ENCODE measurements at places on chromosomes 1 and 21.

GRCh38 chr1:245469734-245470133 lies 314.9 kb downstream of the KIF26B start:
- DNase-seq: no peak

DNA sequence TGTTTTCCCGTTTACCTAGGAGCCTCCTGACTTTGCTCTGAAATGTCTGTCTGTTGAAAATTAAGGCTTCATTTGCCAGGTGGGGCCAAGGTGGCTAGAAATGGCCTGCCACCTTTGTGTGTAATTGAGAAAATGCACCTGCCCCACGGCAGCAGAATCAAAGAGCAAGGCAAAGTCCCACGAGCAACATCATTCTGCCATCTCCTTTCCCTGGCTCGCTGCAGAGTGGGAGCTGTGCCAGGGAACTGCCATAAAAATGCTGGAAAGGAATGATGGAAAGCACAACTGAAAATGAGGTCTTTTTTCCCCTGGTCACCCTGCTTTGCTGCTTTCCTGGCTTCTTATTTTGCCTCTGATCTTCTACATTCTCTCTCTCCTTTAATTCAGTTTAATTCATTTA lies 5.5 kb upstream of the OLFML2B start:
- no peak for DNase-seq

DNA sequence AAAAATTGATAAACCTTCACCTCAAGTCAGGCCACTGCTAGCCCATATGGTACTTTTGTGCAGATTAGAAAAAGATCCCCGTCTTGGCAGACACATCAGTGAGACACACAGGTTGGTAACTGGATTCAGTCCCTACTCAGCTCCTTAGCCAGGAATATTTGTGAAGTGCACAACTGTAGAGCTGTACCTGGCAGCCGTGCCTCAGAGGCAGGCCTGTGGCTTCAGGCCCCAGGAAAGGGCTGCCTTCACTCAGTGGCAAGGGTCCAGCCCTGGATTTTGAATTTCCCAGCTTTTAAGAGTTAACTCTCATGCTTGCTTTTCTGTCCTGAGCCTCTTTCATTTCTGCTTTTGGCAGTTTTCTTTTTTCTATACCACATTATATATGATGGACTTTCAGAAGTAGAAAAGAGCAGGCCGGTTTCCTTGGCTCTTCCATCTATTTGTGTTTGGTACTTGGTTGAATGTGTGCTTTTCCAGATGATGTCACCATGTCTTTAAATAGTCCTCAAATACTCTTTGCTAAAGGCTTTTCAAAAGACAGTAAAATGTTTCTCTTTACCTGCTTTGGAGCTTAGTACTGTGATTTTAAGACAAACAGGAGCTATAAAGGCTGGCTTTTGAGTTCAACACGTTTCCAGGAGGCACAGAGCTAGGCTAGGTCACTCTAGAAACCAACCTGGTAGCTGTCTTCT lies 186.6 kb downstream of the AK5 start:
- DNase-seq: no peak

GRCh38 chr21:35827004-35827403 lies 233.3 kb downstream of the SETD4 start:
- DNase-seq: no peak

GRCh38 chr1:114988095-114988494 lies 41.5 kb upstream of the TSHB start:
- no peak for DNase-seq

DNA sequence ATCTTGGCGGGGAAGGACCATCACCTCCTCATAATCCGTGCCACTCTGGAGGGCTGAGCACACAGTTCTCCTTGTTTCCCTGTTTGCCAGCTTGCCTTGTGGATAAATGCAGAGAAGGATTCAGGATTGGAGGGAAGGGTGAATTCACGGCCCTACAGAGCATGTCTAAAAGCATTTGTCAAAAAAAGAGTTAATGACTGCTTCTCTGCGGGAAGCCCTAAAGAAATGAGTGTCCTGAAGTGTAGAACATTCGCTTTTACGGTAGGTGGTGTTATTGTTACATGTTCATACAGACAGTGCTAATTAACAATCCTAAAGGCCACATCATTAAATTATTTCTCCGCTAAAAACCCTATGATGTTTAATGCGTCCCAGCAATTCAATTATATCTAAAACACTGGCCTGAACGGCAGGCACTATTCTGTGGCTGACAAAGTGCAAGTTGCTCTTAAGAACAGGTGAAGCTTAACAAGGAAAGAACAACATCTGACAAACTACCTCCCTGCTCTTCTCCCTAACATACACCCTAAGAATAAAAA lies 112.3 kb upstream of the NFIA start:
- no peak for DNase-seq

- DNase-seq: no peak
Observed at GRCh38 chr1:227260433-227260832, 57.9 kb downstream of the CDC42BPA start.

DNA sequence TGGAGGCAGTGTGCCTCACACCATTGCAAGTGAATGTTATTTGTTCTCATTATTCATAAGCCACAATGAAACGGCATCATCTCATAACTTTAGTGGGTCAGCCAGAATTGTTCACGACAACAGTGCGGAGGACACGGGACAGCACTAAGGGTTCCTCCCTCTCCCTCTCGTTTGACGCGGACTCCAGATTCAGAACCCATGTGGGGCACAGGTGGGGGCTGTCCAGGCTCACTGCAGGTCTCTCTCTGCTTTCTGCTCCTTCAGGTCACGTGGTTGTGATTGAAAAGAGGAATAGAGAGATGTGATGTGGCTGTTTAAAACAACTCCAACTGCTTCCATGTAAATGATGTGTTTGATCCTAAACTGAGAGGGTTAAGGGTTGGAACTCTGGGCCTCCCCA lies 13.5 kb downstream of the RUNX1 start:
- no peak for DNase-seq

DNA sequence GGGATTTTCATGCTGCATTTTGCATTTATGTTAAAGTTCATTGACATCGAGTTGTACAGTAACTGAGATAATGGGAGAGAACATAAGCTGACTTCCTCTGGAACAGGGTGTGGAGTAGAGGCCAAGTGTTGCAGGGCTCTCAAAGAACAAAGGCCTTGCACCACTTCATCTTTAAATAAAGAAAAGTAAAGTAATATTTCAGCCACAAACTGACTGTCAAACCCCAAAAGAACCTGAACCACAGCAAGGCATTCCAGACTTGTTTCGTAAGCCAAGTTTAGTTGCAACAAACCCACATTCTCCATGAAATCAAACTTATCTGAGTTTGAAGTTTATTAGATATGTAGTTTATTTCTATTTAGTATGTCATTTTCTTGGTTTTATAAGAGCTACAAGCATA lies 19.1 kb upstream of the HMGCS2 start:
- no peak for DNase-seq

DNA sequence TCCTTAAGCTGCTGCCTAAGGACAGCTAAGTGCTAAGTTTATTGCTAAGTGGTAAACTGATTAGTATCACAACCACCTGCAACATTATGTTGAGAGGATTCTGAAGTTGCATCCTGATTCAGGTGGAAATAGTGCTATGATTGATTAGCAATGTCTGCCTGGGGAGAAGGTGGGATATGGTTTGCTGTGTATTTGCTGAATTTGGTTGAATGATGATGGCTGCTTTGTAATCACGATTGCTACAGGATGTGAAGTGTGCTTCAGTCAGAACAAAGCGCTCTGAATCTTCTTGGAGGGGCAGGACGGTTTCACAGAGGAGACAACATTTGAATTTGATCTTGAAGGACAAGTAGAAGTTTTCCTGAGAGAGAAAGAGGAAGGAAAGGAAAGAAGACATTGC lies 226.0 kb downstream of the ST6GALNAC3 start:
- DNase-seq: no peak

GRCh38 chr1:42927920-42928505 lies 30.7 kb downstream of the SLC2A1 start:
- no peak for DNase-seq

DNA sequence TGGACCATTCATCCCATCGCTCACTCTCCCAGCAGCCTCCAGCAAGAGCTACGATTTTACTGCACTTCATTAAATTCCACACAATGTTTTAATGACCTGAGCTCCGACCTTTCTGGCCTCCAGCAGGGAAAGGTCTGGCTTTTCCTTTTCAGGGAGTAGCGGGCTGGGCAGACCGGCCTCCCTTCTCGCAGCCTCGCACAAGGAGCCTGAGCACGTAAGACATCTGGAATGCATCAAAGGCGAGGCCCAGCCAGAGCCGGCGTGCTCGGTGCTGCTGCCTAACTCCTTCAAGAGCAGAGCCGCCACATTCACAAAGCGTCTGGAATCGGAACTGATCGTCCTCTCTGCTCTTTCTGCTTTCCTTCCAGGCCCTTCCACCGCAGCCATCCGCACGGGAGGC lies 32.5 kb upstream of the FHAD1 start:
- no peak for DNase-seq

GRCh38 chr1:37765916-37766664 lies 1.2 kb upstream of the EPHA10 start:
- DNase-seq: no peak

GRCh38 chr1:17310068-17310640 lies 2.2 kb downstream of the PADI4 start:
- DNase-seq: no peak

DNA sequence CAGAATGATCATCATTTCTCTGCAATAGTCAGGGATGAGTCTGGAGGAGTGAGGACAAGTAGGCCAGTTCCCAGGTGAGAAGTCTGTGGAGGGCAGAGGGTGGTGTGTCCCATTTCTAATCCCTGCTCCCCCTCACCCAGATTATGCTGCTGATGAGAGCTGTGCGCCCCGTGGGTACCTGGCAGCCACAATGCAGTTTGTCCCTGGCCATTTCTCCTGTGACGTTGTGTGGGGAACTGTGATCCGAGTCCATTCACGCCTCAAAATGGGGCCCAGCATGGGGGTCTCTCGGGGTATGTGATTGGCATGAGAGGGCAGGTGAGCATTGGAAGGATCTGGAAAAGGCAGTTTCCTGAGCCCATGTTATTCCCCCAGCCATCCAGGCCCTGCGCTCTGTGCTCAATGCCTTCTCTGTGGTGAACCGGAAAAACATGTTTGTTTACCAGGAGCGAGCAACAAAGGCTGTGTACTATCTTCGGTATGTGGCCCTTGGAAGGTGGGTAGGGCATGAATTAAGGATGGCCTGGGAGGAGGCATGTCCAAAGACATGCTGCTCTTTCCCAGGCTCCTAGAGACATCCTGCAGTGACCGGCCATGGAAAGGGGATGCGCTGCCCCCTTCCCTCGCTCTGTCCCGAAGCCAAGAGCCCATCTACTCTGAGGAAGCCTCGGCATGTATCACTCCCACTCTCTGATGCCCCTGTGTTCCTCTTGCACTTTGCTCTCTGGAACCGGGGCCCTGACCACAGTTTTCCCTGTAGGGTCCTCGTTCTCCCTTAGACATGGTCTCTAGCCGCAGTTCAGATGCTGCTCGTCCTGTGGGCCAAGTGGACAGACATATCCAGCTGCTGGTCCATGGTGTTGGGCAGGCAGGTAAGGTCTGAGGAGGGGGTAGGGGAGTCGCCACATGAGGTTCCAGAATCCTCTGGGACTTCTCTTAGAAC lies 16.4 kb downstream of the HYI start:
- DNase-seq: no peak

DNA sequence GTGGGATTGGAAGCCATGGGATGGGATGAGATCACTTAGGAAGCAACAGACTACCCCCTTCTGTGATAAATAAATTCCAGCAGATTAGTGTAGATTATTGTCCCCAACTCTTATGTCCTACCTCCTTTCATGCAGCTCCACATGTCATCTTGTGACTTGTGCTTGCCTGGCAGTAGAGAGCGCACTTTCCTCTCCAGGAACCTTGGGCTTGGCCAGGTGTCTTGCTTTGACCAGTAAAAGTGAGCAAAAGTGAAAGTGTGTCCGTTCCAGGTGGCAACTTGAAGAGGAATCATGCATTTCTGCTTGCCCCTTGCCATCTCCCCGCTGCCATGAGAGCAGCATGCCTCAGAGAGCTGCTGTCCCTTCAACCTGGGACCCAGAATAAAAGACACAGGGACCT lies 122.9 kb upstream of the ERG start:
- no peak for DNase-seq

GRCh38 chr1:148315071-148315811 lies 163.2 kb upstream of the NBPF11 start:
- DNase-seq: no peak

- DNase-seq: no peak
Observed at GRCh38 chr1:181947441-181947840, 114.1 kb downstream of the ZNF648 start.

GRCh38 chr1:19866758-19867157 lies 15.4 kb upstream of the OTUD3 start:
- no peak for DNase-seq
